ENCODE measurements at places on chromosomes 13 and 19. TPM values are rescaled to one million over a fixed set of nuclear protein-coding genes. Genes with fewer than 3 reads are reported as not detected.
A peak's percentile ranks its signal among the peaks of the same experiment; 100 is the strongest.

GRCh38 chr13:33958964-33959363 is 141.0 kb downstream of the RFC3 start:
- H3K27ac ChIP-seq: no peak overlapping the region
- H3K4me3 ChIP-seq: no peak overlapping the region
- H3K36me3 ChIP-seq: no peaks in the 10 kb centered on the region
- no peaks in the 10 kb centered on the region for H3K4me1 ChIP-seq

- no peak overlapping the region for H3K27ac ChIP-seq
- H3K4me3 ChIP-seq: no peak overlapping the region
- H3K36me3 ChIP-seq: no peaks in the 10 kb centered on the region
- no peaks in the 10 kb centered on the region for H3K27me3 ChIP-seq
- no peak for DNase-seq
Observed at GRCh38 chr13:75661443-75661842, 25.3 kb downstream of the LMO7 start.

Gene GGN
- total RNA-seq: not detected

DNA sequence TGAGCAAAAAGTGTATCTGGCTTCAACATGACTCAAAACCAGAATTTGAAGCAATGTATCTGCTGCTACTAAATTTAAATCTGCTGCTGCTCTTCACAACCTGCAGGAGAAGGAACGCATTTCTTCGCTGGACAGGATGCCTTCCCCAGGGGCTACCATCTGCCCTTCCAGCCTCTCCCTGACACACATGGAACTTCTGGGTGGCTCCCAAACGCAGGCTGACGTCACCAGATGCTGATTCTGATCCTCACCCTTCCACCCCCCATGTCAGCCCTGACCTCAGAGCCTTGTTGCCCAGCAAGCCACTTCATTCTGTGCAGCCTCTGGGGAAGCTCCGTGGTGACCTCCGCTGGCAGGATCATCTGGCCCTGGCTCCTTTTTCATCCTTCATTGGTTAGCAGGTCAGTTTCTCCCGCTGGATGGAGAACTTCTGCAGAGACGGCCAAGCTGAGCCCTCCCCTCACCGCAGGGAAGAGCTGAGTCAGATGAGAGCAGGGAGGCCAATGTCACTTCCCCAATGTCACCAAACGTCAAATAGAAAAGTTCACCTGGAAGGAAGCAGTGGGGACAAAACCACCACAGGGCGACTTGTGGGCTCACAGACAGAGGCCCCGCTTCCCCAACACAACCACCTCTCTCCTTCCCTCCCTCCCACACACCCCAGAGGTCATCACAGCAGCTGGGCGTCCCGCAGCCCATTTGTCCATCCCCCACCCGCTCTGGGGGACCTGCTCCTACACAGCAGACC is 14.0 kb upstream of the RAB20 start:
- peaks cover 7% of the 10 kb centered on the region for H3K27me3 ChIP-seq
- peak; percentile 63 for DNase-seq
- H3K4me3 ChIP-seq: no peak overlapping the region
- H3K4me1 ChIP-seq: peaks cover 5% of the 10 kb centered on the region

DNA sequence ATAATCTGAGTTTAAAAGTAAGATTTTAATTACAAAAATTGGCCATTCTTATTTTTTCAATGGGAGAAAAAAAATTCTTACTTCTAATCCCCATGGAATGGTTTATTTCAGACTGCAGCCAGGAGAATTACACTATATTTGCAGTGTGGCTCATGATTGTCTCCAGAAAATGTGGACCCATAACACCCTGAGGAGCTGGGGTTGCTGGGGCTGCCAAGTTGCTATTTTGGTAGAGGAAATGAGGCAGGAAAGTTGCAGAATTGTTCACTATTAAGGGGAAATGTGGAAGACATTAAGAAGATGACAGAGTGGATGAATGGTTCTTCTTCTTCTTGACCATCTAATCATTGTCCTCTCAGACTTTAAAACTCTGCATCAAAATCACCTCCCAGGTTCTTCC is 4.6 kb upstream of the SCEL start:
- peaks cover 4% of the 10 kb centered on the region for H3K27me3 ChIP-seq
- DNase-seq: no peak
- no peaks in the 10 kb centered on the region for H3K4me1 ChIP-seq
